CD4-positive, alpha-beta T cell treated with Interferon alpha-2 for 1 hour (primary cell): ENCODE measurements at places on chromosomes 6 and 20.

- no peak for DNase-seq
Measured at GRCh38 chr20:63957690-63958441, 1.6 kb upstream of the UCKL1 start.

DNA sequence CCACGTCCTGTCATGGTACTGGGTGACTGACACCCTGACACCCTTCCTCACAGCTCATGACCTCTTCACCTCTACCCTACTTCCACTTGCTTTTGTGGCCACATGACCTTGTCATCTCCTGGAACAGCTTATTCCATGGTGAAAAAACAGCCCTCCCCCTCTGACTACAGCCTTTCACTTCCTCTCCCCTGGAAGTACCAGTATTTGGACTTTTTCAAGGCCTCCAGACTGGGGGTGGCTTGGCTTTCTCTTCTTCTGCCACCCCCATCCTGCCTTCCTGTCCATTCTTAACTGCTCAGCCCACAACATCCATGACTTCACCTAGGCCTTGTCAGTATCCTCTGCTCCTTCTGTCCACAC lies 168.4 kb downstream of the CARMIL1 start:
- peak; percentile 8 for DNase-seq

DNA sequence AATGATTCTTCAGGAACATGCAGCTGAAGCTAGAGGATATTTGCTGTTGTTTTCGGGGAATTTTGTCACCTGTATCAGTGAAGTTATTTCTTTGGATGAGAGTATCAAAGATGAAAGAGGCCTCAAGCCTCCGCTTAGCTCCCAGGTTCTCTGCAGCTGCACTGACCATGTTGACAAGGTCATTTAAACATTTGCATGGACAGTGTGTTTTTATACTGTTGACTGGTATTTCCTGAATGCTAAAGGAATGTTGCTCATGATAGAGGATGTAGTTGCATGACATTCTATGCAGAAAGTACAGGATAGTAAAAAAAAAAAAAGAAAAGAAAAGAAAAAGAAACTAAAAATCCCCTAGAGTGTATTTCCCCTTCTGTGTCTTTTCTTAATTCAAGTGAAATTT lies 165.6 kb upstream of the LAMP5 start:
- DNase-seq = no peak

GRCh38 chr20:4151991-4152695 lies 136.8 kb upstream of the RNF24 start:
- no peak for DNase-seq

- no peak for DNase-seq
Measured at GRCh38 chr6:69162811-69163210, 527.7 kb downstream of the ADGRB3 start.

- no peak for DNase-seq
Measured at GRCh38 chr20:34820805-34821578, 4.5 kb downstream of the NCOA6 start.

DNA sequence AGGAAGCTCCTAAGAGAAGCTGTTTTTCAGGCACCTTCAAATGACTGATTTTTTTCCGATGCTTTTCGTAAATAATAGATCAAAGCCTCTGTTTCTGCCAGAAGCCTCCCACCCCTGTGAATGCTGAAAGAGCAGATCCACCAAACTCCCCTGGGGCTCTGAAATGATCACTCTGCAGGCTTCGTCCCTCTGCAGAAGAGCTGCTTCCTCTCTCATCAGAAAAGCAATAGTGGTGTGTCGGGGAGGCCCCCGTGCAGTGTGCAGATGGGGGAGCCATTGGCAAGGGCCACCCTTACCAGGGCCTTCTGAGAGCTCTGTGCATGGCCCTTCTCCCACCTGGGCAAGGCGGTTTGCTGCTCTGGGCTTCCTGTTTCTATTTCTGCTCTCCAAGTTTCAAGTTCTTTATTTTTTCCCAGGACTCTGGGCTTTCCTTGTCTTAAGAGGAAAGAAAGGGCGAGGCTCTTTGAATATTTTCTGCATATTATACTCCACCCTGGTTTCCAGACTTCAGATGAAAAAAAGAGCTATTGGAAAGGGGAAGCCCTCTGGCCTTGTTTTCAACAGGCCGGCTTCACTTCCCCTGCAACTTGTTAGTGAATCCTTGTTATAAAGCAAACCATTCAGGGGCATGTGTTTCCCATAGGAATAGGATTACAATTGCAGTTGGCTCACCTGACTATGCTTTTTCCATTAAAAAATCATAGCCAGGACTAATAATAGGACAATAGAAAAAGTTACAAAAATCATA lies 155.2 kb downstream of the TTLL2 start:
- no peak for DNase-seq

- DNase-seq = no peak
Measured at GRCh38 chr6:169997187-169997929, 245.9 kb downstream of the ERMARD start.

DNA sequence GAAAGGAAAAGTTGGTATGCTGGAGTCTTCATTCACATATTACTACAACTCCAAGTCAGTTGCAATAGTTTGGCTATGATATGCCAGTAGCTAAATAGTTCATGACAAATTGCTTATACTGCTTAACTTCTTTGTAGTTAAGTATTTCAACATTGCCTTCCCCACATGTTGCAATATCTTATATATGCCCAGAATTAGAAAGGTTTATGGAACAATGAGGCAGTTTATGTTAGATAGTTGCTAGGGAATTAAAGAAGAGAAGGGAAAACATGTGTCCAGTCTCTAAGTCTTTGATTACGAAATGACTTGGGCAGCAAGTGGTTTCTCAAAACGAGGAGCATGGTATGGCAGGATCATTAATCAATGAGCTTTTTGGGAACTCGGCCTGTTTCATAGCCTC lies 145.8 kb downstream of the PLCB4 start:
- DNase-seq = no peak

DNA sequence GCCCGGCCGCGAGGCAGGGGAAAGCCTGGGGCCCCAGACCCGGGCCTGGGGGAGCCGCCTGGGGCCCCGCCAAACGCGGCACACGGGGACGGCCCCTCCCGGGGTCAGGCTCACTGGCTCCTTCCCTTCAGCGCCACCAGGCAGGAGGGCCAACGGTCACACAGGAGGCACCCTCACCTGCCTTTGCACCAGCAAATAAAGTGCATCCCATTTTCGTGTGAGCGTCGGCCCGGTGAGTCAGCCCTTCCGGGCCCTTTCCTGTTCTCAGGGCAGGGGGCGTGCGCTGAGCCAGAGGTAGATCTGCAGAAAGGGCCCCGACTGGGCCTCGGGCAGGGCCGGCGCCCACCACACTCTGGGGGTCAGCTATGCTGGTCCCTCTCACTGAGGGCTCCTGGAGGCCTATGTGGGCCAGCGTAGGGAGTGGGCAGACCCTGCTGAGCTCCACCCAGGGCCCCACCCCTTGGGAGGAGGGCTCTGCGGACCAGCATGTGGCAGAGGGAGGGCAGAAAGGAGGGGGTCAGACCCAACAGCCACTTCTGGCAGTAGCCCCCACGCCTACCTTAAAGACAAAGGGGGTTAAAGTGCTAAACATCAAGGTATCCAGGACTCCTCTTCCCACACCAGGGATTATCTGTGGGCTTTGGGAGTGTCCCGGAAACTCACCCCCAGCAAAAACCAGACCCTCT lies 931 bp upstream of the UCKL1 start:
- DNase-seq = peak; percentile 61

DNA sequence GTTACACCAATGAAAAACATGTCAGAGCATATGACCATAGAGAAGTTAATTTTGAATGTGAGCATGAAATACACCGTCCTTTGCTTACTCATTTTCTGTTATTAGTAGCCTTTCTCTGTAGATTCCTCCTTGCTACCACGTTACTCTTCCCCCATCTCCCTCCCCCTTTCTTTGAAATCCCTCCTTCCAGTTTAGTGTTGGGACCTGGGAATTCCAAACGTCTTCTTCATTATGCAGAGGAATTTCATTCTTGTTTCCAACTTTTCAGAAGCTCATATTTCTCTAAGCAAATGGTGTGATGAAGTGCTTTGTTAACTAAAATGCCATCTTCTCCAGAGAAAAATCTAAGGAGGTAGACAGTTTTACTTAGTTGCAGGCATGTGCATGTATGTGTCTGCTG lies 122.4 kb downstream of the MCHR2 start:
- no peak for DNase-seq

- no peak for DNase-seq
Measured at GRCh38 chr6:8400663-8401062, 34.7 kb downstream of the SLC35B3 start.

GRCh38 chr20:50366270-50367103 lies 143.7 kb upstream of the PTPN1 start:
- DNase-seq = peak; percentile 56

DNA sequence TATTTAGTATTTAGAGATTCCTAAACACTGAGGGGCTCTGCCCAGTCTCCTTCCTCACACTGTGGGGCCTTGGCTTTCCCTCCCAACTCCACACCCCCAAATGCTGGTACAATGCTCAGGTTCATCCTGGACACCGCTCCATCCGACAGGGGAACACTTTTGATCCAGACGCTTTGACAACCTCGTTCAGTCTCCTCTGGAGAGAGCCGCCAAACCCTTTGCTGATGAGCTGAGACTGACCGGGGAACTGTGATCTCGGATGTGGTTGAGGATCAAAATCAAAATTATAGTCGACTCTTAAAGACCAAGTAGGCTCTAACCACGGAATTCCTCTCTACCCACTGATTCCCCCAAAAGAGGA lies 38.8 kb upstream of the HLA-E start:
- DNase-seq = no peak

GRCh38 chr6:111663692-111664564 lies 58.2 kb upstream of the TRAF3IP2 start:
- no peak for DNase-seq

DNA sequence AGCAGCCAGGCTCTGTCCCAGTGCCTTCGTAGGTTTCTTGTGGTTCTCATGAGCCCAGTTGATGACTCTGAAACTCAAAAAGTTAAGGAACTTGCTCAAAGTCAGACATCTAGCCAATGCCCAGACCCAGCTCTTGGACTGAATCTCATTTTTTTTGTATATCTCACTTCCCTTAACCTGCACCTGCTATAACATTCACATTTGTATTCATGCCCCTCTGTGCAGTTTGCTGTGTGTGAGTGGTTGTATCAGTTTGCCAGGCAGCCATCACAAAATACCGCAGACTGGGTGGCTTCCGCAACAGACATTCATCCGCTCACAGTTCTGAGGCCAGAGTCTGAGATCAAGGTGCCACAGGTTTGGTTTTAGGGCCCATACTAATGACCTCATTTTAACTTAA lies 49.9 kb downstream of the IPCEF1 start:
- DNase-seq = peak; percentile 15

GRCh38 chr20:37317316-37317715 lies 27.9 kb downstream of the MANBAL start:
- DNase-seq = no peak

DNA sequence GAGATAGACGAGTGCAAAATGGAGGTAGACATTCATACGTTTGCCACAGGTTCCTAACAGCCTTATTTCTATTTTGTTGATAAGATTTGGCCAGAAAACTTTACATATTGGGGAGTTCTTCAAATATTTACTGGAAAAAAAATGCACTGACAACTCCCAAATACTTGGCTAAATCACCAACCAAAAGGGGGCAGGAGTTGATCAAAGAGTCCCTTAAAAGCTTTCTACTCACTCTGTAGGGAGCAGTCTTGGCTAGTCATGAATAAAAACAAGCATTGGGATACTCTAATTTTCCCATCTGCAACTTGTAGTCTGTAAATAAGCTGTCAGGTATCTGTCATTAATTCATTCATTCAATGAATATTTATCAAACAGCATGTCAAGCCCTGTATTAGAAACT lies 18.4 kb downstream of the TENT5A start:
- DNase-seq = no peak

GRCh38 chr20:40757087-40757486 lies 68.1 kb upstream of the MAFB start:
- peak; percentile 30 for DNase-seq

GRCh38 chr6:166472636-166473035 lies 89.9 kb upstream of the MPC1 start:
- DNase-seq = no peak

GRCh38 chr6:39926668-39927067 lies 7.6 kb downstream of the MOCS1 start:
- no peak for DNase-seq

DNA sequence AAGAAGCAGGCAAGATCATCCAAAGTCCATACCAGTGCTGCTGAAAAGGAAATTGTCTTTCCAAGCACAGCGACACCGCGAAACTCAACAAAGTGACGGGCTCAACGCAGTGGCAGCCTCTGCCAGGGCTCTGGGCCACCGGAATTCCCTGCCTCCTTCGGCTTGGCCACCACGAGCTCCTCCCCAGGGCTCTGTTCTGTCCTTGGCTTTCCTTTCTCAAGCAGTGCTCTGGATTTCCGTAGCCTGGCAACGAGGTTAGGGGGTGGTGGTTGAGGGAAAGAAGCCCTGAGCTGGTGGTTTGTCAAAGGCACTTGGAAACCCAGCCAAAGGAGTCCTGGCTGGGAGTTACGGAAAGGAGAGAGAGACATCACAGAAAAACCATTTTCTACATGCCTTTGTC lies 31.2 kb downstream of the PRR18 start:
- DNase-seq = no peak

DNA sequence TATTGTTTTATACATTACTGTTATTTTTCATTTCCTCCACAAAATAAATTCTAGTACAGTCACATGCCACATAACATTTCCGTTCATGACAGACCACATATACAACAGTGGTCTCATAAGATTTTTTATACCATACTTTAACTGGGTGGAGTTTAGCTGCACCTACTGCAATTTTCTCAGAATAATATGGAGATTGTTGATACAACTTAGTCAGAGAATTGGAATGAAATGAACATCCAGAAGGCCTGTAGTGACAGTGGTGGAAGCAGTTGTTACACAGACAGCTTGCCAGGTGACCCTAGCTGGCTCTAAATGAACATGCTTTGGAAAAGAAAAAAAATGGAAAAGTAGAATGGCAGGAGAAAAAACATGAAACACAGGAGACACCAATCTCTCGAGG lies 183.2 kb upstream of the TCF21 start:
- no peak for DNase-seq

DNA sequence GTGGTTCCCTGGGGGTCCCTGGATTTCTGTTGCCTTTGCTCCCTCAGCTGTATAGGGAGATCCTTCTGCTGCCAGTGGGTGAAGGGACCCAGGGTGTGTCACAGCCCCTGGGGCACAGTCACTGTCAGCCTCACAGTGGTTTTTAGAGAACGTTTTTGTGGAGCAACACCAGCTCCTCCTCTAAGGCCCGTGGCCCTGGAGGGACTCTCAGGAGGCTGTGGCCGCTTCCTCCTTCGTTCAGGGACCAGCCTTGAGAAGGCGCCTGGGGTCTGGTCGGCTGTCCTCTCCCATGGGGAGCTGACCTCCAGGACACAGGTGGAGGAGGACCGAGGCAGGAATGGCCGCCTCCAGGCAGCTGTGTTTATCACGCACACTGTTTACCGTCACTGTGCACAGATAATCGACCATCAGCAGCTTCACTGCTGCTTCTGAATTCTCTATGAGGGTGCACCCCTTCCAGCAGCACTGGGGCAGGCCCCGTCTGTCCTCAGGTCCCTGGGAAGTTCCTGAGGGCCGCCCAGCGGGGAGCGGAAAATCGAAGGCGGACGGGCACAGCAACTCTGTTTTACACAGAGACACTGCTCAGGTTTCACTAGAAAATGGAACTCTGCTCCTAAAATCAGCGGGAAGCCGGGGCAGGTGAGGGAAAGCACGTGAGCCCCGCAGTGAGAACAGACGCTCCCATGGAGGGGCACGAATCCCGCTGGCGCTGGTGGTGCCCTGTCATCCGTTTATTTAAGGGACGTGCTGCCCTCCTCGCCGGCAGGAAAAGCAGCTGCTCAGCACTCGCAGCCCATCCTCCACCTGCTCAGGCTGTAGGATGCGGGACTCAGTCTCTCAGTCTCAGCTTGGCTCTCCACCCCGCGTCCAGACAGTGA lies 10.4 kb upstream of the FRMD1 start:
- no peak for DNase-seq
